ENCODE measurements at places on chromosomes 6 and 20.

DNA sequence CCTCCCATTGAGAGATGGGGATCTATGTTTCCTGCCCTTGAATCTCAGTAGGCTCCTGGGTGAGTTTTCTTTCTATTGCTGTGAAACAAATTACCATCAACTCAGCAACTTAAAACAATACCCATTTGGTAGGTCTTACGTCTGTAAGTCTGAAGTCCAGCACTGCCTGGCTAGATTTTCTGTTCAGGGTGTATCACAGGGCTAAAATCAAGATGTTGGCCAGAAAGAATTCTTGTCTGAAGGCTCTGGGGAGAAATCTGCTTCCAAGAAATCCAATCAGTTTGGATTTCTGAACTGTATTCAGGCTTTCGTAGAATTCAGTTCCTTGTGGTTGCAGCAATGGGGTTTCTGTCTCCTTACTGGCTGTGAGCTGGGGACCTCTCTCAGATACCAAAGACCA lies 99.6 kb upstream of the SLC24A3 start:
- no peak for DNase-seq

DNA sequence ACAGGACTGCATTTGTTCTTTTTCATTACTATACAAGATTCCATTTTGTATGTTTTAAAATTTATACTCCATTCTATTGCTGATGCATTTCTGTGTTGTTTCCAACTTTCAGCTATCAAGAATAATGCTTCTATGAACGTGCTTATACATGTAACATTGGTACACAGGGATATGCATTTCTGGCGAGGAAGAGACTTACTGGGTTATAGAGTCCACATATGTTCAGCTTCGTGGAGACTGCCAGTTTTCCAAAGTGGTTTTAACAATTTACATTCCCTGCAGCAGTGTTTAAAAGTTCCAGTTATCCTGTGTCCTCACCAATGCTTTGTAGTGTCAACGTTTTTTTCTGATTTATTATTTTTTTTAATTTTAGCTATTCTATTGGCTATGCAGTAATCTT lies 48.5 kb downstream of the AIG1 start:
- no peak for DNase-seq

GRCh38 chr6:7687145-7688111 lies 38.5 kb upstream of the BMP6 start:
- no peak for DNase-seq

GRCh38 chr20:13687815-13688214 lies 49.1 kb upstream of the TASP1 start:
- DNase-seq: no peak

DNA sequence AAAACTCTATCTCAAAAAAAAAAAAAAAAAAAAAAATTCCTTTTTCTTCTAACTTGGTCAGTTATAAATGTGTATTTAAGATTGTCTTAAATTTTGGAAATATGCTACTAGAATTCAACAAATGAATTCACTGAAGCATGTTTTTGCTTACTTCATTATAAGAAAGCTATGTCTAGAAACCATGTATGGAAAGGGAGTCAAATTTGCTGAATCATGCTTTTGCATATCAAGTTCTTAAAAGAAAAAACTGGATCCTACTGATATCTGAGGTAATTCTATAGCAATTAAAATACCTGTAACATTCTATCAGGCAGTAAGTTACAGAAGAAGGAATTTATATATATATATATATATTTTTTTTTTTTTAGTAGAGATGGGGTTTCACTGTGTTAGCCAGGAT lies 27.7 kb downstream of the AKIRIN2 start:
- DNase-seq: no peak

Measured in activated CD4-positive, alpha-beta T cell treated with anti-CD3 and anti-CD28 coated beads, Interleukin-10, Interleukin-2, amounts not matched to agents 100 ng/mL and 50 ng/mL, durations not matched to agents 16 hours and 8 hours (primary cell).